ENCODE measurements at places on chromosomes 2 and 18.

- peak; percentile 73 for DNase-seq
Measured at GRCh38 chr2:149068996-149069888, 30.7 kb downstream of the LYPD6B start.

DNA sequence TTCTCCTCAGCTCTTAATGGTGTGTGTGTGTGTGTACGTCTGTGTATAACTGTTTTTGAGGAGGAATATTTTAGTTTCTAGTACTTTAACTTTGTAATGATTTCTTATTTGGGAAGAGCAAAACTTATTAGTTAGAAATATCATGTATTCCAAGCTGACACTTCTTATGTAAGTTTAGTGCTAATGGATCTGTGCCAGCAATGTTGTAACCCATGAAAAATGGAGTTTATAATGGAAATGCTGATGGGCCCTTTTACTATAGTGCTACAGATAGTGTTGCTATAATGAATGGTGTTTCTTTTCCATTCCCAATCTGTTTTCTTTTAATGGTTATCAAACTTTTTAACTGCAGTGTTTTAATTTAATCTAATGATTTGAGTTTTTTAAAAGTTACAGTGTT lies 49.8 kb upstream of the OTX1 start:
- no peak for DNase-seq

- no peak for DNase-seq
Measured at GRCh38 chr18:47345291-47345690, 93.8 kb upstream of the SKOR2 start.

GRCh38 chr2:174859563-174860169 lies 95.4 kb upstream of the CHRNA1 start:
- no peak for DNase-seq

- DNase-seq, result peak; percentile 79
Measured at GRCh38 chr18:62425465-62426190, 97.2 kb upstream of the ZCCHC2 start.

GRCh38 chr2:205358351-205358815 lies 323.9 kb upstream of the NRP2 start:
- no peak for DNase-seq

DNA sequence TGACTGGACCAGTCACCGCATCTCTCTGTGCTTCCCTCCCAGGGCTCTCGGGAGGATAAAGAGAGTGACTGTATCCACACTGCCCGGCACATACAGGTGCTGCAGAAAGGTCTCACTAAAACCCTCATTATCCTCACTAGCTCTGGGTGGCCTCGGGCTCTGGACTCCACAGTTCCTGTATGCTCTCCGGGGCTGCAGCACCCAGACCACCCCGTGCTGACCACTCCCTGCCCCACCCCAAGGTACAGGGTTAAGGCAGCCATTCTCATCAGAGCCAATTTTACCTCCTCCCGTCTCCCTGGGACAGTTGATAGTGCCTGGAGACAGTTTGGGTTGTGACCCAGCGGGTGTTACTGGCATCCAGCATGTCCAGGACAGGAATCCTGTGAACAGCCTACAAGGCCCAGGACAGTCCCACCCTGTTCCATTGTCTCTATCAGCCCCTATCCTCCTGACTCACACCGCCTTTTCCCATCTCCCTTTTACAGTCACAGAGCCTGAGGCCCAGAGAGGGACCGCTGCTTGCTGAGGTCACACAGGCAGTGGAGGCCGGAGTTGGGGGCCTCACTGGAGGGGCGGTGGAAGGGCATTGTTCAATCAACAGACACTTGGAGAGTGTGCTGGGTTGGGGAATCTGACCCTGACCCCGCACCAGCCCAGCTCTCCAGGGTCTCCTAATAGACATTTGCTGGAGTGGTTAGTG lies 1.7 kb downstream of the ZAP70 start:
- no peak for DNase-seq

DNA sequence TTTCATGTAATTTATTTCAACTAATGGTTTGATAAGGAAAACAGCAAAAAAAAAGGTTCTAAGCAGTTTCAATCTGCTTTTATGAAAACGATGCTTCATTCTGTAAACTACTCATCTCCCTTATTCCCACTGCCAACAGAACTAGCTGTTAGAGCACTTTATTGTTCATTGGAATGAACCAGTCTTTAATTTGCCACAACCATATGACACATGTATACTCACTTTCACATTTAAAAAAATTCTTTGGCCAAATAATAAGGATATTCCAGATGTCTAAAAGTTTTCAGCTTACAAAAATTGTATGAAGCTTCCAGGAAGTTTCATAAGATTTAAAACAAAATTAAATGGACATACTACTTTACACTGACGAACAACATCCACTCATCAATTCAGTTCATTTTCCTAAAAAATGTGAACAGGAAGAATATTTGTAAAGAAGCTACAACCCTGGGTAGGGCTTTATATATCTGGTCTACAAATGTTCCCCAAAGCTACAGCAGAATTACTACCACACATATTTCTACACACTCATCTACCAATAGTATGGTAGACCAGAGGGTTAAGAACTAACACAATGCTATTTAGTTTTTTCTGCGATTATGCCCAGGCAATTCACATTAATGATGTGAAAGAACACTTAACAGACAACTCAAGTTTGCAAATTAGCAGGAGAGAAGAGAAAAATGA lies 37.7 kb downstream of the ZNF521 start:
- DNase-seq, result no peak

DNA sequence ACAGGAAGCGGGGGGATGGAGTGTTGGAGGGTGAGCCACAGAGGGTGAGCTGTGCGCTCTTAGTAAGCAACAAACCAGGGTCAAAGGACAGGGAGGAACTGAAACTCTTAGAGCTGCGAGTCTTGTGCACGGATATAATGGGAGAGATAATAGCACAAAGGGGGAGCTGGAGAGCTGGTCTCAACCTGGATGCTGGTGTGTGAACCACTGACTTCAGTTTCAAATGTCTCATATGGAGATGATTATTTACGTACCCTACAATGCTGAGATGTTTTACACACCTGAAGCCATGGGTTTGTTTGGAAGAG lies 35.9 kb downstream of the PTGR3 start:
- DNase-seq, result no peak

GRCh38 chr18:51617572-51618260 lies 420.2 kb upstream of the MEX3C start:
- DNase-seq, result no peak

GRCh38 chr2:106596844-106597243 lies 109.7 kb downstream of the CD8B2 start:
- no peak for DNase-seq

- DNase-seq, result no peak
Measured at GRCh38 chr2:208792766-208793165, 386.2 kb downstream of the PTH2R start.

DNA sequence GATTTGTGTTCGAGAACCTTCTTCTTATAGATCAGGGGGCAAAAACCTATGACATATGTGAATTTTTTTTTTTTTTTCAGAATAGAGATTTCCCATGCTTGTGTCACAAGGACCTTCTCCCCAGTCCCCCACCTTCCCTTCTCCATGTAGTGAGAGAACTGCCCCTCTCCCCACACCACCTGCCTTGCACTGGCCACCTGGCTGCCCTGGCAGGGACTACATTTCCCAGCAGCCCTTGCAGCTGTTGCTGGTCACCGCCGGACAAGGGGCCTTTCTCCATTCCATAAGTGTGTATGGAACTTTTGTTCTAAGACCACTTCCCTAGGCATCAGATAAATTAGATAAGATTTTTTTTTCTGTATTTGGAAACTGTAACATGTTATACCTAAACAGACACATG lies 22.2 kb downstream of the MBP start:
- DNase-seq, result no peak

DNA sequence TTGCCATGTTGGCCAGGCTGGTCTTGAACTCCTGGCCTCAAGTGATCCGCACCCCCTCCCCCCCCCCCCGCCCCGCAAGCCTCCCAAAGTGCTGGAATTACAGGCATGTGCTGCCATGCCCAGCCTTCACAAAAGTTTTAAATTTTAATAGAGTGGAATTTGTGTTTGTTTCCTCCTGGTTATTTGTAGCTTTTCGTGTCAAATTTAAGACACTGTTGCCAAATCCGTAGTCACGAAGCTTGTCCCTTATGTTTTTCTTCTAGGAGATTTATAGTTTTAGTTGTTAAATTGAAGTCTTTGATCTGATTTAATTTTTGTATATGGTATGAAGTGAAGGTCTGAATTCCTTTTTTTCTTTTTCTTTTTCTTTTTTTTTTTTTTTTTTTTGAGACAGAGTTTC lies 14.7 kb downstream of the ZNF236 start:
- DNase-seq, result no peak

- DNase-seq, result peak; percentile 82
Measured at GRCh38 chr2:238425979-238426567, 654 bp upstream of the ASB1 start.

DNA sequence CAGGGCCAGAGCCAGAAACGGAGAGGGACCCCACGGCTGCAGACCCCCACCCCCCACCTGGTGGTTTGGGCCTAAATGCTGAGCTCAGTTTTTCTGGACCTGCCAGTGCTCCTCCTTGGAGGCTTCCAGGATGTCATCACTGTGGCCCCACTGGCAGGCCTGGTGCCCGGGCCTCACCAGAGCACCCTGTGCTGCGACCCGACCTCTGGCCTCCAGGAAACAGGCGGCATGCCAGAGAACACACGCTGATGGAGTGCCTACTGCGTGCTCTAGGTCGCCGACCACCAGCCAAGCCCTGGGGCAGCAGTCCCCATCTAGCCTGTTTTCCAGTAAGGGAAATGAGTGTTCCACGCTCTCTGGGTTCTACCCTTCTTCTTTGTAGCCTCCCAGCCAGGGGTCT lies 33.8 kb downstream of the HS6ST1 start:
- DNase-seq, result no peak

- no peak for DNase-seq
Measured at GRCh38 chr2:190785334-190785733, 95.3 kb upstream of the GLS start.

GRCh38 chr2:112010751-112011150 lies 44.3 kb upstream of the TMEM87B start:
- no peak for DNase-seq

DNA sequence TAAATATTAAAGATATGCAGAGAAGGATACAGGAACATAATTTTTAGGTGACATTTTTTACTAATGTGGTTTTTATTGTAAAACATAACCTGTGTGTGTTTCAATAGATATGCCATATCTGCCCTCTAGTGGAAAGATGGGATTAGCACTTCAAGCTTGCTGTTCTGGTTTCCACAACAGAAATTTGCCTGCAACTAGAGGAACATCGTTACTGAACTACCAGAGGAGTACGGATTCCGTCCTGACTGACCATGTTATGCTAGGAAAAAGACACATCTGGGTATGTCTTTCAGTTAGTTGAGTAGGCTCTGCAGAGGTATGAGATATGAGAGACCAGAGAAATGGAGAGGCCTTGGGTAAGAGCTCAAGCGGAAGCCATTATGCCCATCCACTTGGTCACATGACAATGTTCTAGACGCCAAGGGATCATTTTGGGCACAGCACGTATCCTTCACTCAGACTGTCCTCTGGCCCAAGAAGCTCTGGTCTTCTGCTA lies 104.9 kb downstream of the MBD2 start:
- no peak for DNase-seq

- no peak for DNase-seq
Measured at GRCh38 chr2:151230627-151231140, 31.0 kb downstream of the RBM43 start.

DNA sequence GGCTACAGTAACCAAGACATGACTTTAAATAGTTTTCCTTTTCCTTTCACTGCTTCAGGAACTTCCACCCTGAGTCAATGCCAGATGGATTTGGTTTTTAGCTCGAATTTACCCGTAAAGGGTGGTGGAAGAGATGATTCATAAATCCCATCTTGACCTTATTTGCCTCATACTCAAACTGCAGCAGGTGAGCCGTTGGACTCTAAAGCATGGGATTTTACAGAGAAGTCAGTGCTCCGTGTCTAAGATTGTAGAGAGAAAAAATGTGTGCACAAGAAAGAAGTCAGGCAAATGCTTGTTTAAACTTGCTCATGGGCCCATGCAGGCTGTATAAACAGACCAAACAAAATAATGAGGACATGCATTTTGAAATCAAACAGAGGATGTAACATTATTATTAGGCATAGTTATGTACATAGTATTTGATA lies 369.7 kb upstream of the TRIB2 start:
- DNase-seq, result no peak

- DNase-seq, result no peak
Measured at GRCh38 chr2:88885275-88885674, 193.8 kb downstream of the RPIA start.

DNA sequence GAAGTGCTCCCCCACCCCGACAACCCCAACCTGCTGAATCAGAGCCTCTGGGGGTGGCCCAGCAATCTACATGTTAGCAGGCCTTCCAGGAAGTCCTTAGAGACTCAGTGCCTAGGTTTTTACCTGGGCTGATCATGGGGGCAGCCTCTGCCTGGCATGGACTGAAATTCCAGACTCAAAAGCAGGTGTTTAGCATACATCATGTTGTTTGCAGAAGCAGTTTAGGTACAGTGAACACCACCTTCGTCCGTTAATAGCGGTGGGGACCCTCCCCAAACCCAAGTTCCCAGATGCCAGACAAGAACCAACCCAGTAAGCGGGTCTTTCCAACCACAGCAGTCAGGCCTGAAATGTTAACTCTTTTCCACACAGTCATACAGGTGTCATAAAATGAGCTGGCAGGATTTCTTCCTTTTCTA lies 26.4 kb upstream of the GALR1 start:
- DNase-seq, result no peak

DNA sequence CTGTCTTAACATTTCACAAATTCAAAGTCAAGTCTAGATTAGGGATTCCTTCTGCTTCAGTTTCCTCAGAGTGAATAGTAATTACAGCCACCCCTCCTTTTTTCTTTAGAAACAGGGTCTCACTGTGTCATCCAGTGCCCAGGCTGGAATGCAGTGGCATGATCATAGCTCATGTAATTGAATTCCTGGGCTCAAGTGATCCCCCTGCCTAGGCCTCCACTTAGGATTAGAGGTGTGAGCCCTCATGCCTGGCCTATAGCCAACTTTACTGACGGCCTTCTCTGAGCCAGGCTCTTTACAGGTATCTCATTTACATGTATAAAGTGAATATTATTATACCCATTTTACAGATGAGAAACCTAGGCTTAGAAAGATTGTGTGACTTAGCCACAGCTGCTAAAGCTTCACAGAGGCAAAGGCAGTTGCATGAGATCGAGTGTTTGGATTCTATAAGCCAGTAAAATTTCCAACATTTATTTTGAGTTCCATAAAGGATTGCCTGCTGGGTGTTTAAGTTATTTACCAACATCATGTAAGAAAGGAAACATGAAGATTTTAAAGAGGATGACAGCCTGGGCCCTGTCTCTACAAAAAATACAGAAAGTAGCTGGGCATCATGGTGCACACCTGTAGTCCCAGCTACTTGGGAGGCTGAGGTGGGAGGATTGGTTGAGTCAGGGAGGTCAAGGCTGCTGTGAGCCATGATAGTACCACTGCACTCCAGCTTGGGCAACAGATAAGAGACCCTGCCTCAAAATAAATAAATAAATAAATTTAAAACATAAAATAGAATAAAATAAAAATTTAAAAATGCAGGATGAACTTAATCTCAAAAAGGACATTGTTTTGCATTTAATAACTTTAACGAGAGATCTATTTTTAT lies 1.8 kb downstream of the ENOSF1 start:
- no peak for DNase-seq
